ENCODE measurements at places on chromosomes 13 and 19.

- no peak for DNase-seq
Observed at GRCh38 chr13:36883824-36884223, 36.2 kb downstream of the SMAD9 start.

DNA sequence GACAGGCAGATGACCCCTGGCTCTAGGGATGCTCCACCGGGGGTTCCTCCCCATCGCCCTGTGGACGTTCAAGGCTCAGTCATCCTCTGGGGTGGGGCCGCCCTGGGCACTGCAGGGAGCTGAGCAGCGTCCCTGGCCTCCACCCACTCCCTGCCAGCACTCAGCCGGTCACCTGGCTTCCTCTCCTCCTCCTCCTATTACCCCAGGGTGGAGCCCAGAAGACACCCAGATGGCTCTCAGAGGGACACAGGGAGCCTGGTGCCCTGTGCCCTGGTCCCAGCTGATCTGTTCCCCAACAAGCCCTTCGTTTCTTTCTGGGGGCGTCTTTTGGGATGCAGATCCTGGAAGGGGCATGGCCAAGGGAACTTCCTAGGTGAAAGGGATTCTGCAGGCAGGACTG lies 3.7 kb upstream of the MKNK2 start:
- DNase-seq = no peak

DNA sequence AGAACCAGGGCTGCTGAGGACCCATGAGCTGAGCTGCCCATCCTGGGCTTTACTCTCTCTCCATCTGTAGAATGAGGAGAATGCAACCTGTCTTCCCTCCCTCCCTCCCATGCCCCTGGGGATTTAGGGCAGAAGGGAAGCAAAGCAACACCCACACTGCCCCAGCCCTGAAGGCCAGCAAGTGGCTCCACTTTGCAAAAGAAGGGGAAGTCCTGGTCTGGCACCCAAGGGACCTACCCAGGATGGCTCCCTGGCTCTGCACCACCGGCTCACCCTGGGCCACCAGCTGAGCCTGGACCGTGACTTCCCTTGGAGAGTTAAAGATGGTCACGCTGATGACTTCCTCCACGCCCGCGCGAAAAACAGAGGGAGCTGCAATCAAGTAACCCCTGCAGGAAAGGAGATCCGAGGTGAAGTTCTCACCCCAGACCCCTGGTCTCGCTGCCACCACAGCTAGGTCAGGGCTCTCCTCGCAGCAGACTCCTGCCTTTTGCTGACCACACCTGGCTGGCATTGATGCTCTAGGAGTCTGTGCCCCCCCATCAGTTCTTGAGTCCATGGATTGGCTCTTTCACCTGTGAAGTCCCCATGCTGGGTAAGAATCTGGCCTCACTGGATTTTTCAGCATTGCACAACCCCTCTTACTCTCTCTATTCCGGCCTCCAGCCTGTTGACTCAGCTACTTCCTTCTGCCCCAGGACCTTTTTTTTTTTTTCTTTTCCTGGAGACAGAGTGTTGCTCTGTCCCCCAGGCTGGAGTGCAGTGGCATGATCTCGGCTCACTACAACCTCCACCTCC lies 4.6 kb downstream of the CPAMD8 start:
- DNase-seq = no peak

DNA sequence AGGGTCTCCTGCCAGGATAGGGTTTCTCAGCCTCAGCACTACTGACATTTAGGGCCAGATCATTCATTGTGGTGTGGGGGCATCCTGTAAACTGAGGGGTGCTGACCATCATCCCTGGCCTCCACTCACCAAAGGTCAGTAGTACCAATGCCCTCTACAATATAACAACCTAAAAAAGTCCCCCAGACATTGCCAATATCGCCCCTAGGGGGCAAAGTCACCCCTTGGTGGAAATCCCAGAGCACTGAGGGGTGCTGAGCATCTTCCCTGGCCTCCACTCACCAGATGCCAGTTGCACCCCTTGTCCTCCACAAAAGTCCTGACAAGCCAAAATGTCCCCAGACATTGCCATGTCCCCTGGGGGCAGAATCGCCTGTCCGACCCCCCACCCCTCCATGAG lies 21.6 kb downstream of the CPAMD8 start:
- no peak for DNase-seq

DNA sequence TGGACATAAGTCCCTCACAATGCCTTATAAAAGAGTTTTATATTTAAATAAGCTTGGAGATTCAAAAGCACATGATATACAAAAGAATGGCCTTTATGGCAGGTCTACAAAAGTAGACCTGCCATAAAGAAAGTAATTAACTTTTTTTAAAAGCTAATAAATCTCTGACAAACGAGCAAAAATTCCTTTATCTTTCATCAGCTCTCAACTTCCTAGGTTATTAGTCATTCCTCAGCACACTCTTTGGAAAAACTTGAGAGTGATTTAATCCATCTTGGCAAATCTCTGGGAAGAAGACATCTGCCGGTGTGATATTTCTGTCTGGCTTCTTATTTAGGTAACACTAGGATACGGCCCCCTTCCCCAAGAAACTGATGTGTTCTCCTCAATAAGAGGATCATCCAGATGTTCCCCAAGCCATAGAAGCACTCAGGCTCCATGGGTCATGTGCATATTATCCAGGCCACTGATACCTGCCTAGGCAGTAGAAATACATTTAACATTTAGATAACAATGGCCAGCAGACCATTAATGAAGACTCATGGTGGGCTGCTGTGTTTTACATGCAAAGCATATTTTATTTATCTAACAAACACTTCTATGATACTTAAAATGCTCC lies 372.7 kb downstream of the LIG4 start:
- no peak for DNase-seq

- DNase-seq = peak; percentile 92
Observed at GRCh38 chr19:48634424-48635262, 2.5 kb downstream of the DBP start.

DNA sequence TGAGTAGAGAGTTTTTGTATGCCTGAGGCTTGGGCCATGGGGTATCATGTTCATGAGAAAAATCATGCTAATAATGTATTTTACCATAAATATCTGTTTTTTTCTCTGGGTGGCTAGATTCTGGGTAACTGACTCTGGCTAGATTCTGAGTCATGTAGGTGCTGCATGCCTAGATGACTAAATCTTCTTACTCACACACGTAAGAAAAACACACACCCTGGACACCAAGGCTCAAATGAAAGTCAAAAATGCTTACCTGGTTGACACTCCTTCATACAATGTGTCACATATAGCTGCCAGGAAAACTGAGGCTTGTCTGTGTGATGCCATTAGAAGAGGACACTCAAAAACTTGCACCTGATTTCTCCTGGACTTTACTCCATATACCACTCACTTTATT lies 597.4 kb upstream of the SLITRK1 start:
- no peak for DNase-seq

- no peak for DNase-seq
Observed at GRCh38 chr13:66068683-66069082, 1161.5 kb downstream of the PCDH9 start.

GRCh38 chr13:66994097-66994496 lies 236.0 kb downstream of the PCDH9 start:
- peak; percentile 96 for DNase-seq

GRCh38 chr13:95547531-95548167 lies 4.9 kb upstream of the CLDN10 start:
- no peak for DNase-seq

- no peak for DNase-seq
Observed at GRCh38 chr13:28574617-28575142, 79.8 kb upstream of the FLT1 start.

GRCh38 chr13:30172593-30173302 lies 134.6 kb downstream of the KATNAL1 start:
- DNase-seq = no peak
